GM12864 (cell line): ENCODE measurements at places on chromosomes 2 and 18.

- peak; percentile 31 for DNase-seq
Observed at GRCh38 chr2:159144776-159145614, 141.5 kb downstream of the WDSUB1 start.

GRCh38 chr2:118118479-118118878 lies 30.2 kb downstream of the INSIG2 start:
- DNase-seq: no peak

- no peak for DNase-seq
Observed at GRCh38 chr2:44817256-44817655, 124.2 kb upstream of the SIX3 start.

- DNase-seq: no peak
Observed at GRCh38 chr18:7237673-7238272, 6.9 kb downstream of the LRRC30 start.

GRCh38 chr2:130957915-130958314 lies 121.2 kb downstream of the ARHGEF4 start:
- no peak for DNase-seq

DNA sequence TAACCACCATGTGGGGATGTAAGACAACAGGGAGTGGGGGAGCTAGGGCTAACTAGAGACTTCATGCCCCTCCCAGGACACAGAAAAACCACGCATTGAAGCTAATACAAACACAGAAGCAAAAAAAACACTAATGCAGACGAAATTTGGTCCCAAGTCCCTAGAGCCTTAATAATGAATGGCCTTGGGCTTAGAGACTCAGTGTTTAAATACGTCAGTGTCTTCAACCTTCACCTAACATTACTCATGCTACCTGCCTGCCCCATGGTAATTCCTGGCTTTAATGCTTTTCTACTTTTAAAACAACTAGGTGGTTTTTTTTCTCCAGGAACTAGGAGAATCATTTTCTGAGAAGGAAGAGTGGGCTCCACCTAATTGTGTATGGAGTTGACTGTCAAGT lies 64.1 kb upstream of the ITSN2 start:
- no peak for DNase-seq

DNA sequence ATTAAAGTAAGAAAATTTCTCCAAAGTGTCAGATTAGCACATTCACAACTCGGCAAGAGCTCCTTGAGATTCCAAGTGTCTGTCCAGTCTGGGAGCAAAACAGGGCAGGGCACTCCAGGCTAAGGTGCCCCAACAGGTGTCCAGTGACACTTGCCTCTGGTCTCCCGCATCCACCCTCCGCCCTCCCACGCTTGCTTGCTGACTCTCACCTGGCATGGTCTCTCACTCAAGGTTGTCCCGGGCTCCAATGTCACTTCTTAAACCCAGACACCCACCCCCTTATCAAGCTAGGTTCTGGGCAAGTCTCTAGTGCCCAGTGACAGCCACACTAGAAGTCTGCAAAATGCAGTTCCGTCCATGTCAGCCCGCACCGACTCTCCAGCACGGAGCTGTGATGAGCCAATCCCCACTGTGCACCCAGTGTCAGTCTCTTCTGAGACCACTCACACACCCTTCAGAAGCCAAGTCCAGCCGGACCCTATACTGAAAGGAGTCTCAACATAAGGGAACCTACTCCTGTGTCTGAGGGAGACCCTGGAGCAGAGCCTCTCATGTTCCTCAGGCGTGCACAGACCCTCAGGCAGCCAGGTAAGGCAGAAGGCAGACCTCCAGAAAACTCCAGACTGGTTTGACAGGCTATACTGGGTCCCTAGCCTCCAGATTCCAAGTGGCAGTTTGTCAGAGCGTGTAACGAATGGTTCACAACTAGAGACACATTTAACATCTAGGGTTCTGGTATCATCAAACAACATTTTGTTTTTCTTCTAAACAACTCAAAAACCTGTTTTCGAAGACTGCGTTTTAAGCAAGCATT lies 45.6 kb downstream of the HDLBP start:
- no peak for DNase-seq

- DNase-seq: no peak
Observed at GRCh38 chr2:226802573-226802972, 3.0 kb upstream of the IRS1 start.

DNA sequence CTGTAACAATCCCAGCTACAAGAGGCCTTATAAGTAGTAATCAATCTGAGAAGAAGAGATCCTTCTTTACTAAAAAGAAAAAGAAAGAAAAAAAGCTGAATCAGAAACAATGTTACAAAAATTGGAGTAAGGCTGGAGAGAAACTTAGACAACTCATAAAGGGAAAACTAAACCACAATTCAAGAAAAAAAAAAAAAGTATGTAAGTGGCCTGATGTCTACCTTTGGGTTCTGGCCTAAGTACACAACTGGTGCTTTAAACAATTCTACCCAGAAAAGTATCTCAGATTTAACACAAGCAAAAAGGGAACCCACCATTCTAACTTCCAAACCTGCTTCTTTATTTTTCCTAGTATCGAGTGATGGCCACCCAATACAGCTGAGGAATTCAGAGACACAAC lies 45.3 kb downstream of the ZNF521 start:
- DNase-seq: no peak

DNA sequence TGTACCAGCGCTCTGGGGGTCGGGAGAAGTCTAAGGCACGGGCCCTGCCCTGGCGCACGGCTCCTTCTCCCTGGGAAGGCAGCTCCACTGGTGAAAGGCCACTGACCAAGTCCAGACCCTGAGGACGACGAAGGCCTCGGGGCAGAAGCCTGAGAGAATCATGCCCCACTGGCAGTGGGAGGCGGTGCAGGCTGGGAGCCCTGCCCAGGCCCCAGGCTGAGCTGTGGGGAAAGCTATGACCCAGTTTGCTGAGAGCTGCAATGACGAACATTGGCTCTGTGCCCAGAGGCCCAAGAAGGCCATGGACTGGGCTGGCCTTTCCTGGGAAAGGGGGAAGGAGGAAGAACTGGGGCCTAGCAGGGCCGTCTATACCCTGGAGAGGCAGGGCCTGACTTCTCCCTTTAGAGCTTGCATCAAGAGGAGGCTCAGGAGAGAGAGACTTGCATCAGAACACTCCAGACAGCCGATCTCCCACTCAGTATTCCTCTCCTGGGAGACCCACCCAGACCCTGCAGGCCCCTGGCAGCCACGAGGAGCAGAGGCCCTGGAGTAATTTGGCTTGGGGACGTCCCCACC lies 32.9 kb downstream of the HS1BP3 start:
- DNase-seq: no peak

DNA sequence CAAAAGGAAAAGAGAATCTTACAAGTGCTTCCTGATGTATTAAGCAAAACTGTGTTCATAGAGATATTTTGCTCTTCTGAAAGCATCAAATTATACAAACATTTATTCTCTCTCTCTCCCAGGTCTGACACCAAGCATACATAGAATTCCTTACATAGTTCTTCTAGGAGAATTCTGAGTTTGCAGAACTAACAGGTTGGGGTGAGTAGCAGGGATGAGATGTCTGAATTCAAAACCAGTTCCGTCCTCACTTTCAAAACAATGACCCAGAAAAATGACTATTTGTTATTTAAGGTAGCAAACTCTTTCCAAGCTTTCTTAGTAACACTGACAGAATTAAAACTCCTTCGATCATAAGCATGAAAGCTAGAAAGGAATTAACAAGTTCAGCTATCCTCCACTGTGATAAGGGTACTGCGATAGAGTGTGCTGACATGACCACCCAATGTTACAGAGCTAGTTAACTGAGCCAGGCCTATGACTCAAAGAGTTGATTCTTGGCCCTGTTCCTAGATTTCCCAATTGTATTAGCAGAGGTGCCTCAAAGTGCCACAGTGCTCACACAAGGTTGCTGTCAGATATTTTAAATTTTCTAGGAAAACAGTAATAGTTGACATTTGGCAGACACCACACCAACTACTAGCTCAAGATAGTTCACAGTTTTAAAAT lies 85.8 kb upstream of the SETBP1 start:
- DNase-seq: no peak

DNA sequence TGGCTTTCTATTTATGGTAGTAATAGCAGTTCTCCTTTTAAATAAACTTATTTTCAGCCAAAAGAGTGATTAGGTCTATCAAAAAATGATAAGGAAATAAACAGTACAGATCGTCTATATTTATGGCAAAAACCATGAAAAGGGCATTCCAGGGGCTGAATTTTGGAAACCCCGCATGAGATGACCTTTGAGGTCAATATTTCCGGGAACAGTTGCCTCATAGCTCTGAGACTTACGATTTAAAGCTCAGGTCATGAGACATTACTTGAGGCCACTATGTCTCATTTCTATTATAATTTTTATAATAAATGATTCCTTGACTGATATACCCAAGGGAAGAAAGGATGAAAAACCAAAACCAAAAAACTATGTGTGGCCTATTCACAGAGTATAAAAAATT lies 101.1 kb downstream of the LDLRAD4 start:
- no peak for DNase-seq

DNA sequence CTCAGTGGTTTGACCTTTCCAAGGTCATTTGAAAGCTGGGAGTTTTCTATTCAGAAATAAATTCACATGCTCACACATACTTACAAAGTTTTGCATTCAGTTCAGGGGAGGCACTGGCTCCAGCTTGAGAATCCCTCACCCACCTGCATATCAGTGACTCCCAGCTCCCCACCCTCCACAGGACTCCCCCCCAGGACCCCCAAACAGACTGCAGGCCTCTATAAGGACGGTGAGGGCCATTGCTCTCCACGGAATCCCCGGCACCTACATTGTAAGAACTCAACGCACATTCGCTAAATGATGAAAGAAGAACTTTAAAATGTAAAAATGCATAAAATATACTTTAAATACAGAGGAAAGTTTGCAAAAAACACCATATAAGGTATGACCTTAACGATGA lies 97.2 kb upstream of the TEX51 start:
- DNase-seq: no peak

GRCh38 chr2:83516503-83516902 lies 942.6 kb downstream of the SUCLG1 start:
- no peak for DNase-seq

DNA sequence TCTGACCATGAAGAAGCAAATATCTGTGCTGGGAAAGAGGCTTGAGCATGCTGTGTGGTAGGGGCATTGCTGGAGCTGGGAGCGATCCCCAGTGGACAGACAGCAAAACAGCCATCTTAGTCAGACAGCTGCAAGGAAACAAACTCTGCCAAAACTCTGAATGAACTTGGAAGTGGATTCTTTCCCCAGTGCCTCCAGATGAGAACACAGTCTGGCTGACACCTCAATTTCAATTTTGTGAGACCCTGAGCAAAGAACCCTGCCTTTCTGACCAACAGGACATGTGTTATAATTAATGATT lies 23.2 kb upstream of the FAP start:
- no peak for DNase-seq

- no peak for DNase-seq
Observed at GRCh38 chr18:58692422-58693185, 21.3 kb downstream of the MALT1 start.

DNA sequence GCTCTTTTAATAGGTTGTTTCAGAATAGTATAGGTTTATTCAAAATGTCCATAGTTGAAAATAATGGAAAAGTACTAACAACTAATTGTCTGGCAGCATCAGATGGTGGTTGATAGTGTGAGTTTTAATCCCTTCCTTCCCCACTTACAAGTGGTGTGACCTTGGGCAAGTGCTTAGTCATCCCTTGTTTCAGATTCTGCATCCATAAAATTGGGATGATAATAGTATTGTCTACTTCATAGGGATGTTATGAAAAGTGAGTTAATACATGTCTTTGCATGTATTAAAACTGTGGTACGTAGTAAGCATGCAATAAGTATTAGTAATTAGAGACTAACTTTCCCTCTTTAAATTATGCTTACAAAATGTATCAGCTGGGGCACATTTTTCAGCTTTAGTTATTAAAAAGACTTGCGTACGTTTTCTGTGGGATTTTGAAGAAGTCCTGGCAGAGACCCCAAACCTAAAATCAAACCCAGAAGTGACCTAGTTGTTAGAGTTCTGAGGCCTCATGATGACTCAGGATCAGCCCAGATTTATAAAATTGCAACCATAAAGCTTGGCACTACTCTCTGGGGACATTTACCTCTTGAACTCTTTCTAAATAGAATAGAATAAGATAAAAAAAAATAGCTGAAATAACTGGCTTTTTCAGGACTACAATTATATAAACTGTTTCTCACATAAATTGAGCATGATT lies 8.6 kb downstream of the ITGA4 start:
- no peak for DNase-seq

DNA sequence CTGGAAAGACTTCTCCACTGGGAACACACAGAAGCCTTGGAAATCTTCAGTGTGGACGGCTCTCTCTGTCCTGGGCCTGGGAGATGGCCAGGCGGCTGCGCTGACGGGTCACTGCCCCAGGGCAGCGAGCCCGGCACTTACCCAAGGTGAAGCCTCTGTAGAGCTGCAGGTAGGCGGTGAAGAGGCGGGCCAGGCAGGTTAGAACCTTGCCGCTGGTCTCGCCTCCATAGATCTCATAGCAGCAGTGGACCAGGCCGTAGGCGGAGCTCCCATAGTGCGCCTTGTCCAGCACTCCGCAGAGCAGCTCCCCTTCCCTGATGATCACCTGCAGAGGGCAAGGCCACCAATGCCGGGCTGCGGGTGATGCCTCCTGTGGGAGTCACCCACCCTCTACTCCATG lies 53.0 kb downstream of the POLR1A start:
- DNase-seq: no peak

DNA sequence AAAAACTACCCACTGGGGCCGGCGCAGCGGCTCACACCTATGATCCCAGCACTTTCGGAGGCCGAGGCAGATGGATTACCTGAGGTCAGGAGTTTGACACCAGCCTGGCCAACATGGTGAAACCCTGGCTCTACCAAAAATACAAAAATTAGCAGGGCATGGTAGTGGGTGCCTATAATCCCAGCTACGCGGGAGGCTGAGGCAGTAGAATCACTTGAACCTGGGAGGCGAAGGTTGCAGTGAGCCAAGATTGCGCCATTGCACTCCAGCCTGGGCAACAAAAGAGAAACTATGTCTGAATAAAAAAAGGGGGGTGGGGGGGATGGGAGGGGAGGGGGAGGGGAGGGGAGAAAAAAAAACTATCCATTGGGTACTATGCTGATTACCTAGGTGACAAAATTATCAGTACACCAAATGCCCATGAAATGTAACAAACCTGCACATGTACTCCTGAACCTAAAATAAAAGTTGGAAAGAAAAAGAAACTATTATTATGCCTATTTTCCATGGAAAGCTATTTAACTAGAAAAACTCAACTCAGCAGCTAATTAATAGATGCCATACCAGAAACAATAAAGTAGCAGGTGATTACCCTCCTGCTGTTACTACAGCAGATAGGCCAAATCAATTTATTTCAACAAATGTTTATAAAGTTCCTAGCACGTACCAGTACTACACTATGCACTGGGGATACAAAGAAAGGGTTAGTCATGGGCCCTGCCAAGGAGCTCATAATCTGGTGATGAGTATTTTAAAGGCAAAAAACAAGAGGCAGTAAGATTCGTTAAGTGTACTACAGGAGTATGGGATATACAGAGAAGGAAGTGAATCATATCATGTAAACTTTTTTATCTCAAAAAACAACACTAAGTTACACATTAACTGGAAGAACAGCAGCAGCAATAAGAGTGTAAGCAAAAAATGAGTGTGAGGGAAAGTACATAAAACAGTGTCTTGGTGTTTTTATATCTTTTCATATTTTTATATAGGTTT lies 112.8 kb upstream of the SLC39A10 start:
- no peak for DNase-seq
